ENCODE measurements at places on chromosomes 7 and 10.

DNA sequence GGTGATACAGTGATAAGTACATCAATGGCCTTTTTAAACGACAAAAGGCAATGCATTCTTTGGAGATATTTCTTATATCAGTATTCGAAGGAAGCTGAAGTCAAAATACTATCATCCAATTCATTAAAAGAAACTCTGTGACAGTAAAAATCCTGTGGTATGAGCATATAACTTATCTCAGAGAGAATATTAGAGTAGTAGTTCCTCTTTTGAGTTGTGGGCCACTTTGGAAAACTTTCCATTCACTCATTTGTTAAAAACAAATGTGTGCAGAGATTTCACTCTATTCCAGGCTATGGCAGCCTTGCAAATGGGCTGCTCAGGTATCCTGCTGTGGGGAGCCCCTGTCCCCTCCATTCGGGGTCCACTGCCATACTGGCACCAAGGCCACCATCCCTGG is 55.3 kb upstream of the ZNF438 start:
- no peak for DNase-seq

DNA sequence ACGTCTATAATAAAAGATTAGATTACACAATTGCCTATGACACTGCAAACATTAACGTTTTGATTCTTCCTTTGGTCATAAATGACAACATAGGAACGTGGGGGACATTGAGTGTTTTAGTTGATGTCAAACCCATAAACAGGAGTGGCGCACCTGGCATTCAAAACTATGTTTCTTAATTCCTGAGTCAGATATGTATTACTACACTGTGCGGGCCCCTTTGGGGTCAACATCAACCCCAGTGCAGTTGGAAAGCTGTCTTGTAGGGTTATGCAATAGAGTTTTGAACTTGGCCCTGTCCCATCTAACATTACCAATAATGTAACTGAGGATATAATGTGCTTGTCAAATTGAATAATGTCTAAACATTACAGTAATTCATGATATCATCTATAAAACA is 156.5 kb downstream of the CSTF2T start:
- DNase-seq, result no peak

DNA sequence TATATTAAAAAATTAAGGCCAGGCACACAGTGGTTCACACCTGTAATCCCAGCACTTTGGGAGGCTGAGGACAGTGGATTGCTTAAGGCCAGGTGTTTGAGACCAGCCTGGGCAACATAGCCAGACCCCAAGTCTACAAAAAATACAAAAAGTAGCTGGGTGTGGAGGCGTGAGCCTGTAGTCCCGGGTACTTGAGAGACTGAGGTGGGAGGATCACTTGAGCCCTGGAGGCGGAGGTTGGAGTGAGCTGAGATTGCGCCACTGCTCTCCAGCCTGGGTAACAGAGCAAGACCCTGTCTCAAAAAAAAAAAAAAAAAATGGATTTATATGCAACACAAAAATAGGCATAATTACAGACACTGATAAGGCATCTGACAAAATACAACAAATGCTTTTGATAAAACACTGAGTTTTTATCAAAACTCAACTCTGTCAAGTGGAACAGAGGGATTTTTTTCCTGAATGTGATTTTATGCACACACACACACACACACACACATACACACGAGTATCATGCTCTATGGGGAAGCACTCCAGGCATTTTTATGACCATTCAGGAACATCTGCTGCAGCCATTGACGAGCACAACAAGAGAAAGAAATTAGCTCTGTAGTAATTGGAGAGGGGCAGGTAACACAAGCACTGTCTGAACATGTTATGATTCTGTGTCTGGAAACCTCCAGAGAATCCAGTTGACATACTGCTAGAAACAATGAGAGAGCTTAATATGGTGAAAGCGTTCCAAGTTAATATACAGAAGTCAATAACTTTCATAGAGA is 193.1 kb downstream of the WDR37 start:
- no peak for DNase-seq

GRCh38 chr7:39761449-39761848 is 138.1 kb downstream of the RALA start:
- DNase-seq, result no peak

DNA sequence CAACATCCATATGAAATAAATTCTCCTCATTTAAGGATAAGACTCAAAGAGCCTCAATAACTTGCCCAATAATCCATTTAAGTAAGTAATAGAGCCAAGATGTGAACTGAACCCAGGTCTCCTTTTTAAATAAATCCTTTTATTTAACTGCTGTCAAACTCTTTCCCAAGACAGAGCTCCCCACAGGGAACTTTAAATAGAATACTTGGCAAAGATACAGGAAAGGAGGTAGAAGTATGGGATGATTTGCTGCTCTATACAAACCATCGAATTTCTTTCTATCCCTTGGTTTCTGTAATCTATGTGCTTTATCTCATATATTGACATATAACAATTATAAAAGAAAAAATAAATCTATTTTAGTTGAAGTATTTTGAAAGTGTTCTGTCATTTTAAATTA is 295.9 kb downstream of the CSTF2T start:
- DNase-seq, result no peak

GRCh38 chr10:56469482-56469881 is 108.4 kb upstream of the ZWINT start:
- DNase-seq, result no peak

DNA sequence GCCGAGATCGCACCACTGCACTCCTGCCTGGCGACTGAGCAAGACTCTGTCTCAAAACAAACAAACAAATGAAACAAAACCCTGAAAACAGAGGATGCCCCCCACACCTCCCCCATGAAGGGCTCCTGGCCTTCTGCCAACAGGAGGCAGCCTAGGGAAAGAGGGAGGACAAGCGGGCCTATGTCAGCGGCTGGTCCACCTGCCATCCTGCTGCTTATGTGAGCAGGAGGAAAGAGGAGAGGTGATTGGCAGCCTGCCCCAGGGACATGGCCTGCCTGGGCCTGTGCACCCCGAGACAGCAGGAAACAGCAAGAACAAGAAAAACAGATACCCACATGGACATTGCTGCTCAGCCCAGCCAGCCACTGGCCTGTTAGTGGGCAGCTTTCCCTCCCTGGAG is 9.1 kb upstream of the ZNF316 start:
- DNase-seq, result no peak

GRCh38 chr7:27324246-27324645 is 81.6 kb downstream of the EVX1 start:
- DNase-seq, result no peak

- DNase-seq, result no peak
Observed at GRCh38 chr7:148626828-148627227, 36.3 kb downstream of the C7orf33 start.

GRCh38 chr10:94632954-94633353 is 50.6 kb upstream of the CYP2C18 start:
- DNase-seq, result no peak

GRCh38 chr10:7541137-7542087 is 125.4 kb downstream of the ITIH5 start:
- DNase-seq, result no peak
